Activated CD4-positive, CD25-positive, alpha-beta regulatory T cell treated with anti-CD3 and anti-CD28 coated beads, Interleukin-2, amount 50 U/mL, for 16 hours (primary cell): ENCODE measurements at places on chromosomes 2 and 18.

DNA sequence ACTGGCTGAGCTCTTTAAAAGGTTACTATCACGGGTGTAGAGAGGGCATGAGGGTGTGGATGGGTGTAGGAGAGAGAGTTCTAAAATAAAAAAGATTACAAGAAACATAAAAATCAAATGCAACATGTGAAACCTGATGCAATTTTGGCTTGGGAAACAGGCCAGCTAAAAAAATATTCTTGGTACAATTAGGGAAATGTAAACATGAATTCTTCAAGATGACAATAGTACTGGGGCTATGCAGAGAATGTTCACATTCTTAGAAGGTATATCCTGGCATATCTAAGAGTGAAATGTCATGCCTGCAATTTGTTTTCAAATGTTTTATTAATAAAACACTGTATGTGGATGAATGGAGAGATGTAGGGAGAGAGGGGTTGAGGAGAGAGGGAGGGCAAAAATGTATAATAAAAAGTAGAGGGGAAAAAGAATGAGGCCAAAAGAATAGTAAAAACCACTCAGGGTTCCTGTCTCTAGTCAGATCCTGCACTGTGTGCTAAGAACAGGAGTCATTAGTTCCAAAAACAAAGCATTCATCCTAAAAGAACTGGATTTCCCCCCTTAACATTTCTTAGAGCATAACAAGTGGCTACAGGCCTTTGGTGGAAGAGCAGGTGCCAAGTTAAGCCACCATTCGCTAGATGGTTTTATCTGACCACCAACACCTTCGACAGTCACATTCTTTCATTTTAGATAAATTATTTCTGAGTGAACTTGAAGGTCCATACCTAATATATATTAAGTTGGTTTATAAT lies 77.3 kb downstream of the LPIN2 start:
- DNase-seq: no peak

DNA sequence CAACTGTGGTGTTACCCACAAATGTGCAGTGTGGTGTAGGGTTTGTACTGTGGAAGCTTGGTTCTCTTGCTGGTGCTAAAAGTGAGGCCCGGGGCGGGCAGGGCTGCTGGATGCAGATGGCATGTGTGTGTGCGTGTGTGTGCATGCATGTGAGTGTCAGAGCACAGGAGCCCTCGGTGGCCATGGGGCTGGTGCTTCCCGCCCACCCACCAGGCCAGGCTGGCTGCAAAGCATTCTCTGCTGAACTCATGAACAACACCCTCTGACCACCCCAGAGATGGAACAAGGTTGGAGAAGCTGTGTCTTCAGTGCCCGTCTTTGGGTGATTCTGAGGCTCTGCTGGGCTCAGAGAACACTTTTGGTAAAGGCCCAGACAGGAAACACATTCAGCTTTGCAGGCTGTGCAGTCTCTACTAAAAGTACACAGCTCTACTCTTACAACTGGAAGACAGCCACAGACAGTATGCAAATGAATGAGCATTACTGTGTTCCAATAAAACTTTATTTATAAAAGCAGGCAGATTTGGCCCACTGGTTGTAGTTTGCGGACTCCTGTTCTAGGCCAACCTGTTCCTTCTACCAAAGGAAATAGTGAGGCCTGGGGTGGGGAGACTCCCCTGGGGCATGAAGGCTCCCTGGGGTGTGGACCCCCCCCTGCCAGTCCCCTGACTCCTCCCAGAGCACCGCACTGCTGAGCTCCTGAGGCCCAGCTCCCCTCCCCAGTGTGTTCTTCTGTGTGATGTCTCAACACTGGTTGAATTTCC lies 225.3 kb upstream of the HDAC4 start:
- no peak for DNase-seq

- no peak for DNase-seq
These were observed 152.9 kb upstream of the SESTD1 start for GRCh38 chr2:179417436-179417949.

DNA sequence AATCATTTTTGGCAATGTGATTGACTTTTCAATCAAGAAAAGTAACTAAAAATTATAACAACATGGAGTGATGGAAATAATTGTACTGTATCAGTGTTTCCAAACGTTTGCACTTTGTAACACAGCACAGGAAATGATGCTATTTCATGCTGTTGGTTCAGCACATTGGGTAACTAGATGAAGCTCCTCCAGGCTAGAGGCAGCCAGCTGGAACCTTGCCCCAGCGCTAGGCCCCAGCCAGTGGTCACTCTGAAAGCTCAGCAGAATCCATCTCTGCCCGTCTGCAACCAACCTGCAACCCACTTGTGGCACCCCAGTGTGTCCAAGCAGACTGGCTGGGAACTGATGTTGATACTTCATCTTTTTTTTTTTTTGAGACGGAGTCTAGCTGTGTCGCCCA lies 15.3 kb downstream of the UNC50 start:
- no peak for DNase-seq

DNA sequence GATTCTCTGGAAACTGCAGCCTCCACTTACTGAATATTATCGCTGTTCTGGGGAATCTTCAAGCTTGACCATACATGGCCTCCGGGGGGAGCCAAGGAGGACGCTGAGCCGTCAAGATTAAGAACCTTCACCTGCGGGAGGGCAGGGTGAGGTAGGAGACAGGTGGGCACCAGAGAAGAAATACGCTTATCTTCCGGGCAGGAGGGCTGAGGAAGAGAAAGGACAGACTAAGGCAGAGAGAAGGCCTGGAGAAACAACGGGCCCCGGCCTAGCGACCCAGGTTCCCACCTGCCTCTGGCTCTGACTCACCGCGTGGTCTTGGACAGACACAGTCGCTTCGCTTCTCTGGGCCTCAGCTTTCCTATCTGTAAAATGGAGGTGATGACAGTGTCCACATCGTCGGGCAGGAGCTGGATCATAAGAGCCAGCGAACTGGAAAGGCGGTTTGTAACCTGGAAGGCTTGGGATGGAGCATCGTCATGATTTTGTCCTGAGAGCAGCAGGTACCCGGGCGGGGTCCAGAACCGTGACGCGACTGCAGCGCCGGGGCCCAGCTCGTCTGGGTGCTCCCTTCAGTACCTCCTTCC lies 659 bp downstream of the ZNF142 start:
- no peak for DNase-seq

DNA sequence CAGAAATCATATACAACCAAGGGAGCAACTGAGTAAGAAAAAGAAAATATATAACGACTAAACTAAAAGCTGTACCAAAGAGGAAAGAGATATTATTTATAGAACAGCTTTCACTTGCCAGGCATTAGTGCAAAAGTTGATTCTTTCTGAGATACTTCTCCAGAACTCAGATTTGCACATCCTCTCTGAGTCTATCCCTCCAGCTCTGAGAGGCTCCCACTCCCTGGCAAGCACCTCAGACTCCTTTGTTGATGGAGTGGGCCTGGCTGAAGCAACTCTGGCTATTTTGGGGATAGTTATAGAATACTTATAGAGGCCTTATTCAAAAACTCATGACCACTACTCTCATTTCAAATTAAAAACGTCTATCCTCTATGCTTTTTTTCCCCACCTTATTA lies 501.6 kb upstream of the TNP1 start:
- no peak for DNase-seq

GRCh38 chr2:195252018-195252417 lies 405.0 kb upstream of the SLC39A10 start:
- no peak for DNase-seq

DNA sequence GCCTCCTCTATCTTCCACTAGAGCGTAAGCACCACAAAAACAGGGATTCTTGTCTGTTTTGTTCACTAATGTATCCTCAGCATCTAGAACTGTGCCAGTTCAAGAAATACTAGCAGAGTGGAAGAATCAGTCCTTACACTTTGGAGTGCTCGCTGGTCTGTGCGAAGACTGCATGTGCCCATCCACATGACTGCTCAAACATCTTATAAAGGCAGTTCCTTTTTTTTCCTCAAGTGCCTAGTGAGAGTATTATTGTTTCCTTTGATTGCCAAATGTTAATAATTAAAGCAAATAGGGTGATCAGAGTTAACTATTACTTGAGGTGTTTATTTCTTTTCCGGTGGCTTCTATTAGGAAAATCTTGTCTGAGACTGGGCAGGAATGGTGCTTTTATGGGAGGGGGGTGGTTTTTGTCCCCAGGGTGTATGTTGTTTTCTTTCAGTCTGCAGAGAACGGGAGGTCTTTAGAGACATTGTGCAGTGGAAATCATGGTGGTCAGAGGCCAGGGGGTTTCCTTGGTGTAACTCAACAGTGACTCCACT lies 45.6 kb upstream of the ITGB6 start:
- DNase-seq: no peak

- no peak for DNase-seq
These were observed 981.2 kb downstream of the BCL11A start for GRCh38 chr2:59572227-59572626.

DNA sequence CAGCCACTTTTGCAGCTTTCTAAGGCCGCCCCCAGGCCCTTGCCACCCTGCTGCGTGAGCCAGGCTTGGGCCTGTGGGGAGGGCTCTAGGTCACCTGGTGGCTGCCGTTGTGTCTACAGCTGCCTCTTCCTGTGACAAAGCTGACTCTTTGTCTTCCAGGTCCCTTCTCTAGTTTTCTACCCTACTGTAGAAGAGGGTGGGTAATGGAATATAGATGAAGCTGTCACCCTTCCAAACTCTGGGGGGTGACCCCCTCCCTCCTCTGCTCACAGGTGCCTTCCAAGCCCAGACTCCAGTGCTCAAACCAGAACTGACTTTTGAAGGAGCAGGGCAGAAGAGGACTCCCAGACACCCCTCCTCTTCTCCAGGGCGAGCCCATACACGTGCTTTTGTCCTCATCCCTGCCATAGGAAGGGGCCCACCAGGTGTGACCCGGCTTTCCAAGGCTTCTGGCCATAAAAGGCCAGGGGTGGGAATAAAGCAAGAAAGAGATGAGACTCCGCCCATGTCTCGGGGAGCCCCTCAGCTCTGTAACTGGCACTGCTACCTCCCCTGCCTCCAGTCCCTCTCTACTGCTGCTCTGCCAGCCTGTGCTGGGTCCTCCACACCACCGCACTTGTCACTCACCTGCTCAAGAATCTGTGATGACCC lies 17.9 kb upstream of the SDC1 start:
- DNase-seq: no peak
